Tibial nerve (tissue), 4 donors: ENCODE measurements at places on chromosomes 1 and 21. TPM values are rescaled to one million over a fixed set of nuclear protein-coding genes. Genes with fewer than 3 reads are reported as not detected.

DNA sequence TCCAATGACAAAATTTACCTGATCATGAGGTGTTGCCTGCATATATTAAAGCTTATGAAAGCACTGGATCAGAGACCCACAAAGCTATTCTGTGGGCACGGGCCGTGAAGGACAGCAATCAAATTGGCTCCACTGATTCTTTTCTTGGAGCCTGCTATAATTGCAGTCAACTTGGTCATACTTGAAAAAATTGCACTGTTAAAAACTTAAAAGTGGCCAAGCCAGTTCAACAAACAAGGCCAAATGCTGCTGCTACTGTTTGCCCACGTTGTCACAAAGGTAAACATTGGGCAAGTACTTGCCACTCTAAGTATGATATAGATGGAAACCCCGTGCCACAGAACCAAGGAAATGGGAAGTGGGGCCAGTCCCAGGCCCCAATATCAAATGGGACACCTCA, 37.8 kb downstream of the CYP4A11 start:
- H3K27me3 ChIP-seq: no peaks in the 10 kb centered on the region
- DNase-seq: no peak
- H3K27ac ChIP-seq: no peak overlapping the region
- H3K4me3 ChIP-seq: no peak overlapping the region
- H3K4me1 ChIP-seq: no peaks in the 10 kb centered on the region
- H3K36me3 ChIP-seq: no peaks in the 10 kb centered on the region

DNA sequence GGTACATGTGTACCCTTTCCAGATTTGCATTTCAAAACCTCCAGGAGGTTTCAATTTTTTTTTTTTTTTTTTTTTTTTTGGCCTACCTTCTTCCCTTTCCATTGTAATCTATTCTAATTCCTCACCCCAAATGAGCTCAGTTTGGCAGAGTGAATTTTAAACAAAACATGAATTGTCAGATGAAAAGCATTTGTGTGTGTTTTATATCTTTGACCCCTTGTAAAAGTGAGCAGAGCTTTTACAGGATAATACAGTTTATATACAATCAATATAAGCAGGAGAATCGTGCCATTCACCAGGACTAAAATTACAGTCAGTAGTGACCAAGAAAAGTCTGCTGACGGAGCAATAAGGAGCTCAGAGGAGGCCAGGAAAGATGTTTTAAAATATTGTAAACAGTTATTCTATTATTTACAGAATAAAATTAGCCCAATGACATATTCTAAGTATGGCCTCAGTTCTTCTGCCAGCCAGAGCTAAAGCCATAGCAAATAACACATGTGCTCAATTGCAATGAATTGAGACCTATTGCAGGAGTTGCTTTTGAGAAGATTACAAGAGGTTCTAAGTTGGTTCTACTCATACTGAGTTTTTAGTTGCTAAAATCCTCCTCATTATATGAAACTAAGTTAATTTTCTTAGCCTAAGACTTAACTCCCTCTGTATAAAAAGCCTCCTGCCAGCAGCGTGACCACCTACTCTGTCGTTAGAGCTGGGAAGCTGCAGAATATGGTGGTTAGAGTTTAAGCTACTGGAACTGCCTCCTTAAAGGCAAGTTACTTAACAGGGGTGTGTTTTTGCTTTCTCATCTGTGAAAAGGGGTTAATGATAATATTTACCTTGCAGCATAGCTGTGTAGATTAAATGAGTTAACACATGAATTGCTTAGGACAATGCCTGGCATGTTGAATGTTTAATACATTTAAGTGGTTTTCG, 50.8 kb upstream of the ZNF326 start:
- DNase-seq: no peak
- H3K4me1 ChIP-seq: peaks cover 10% of the 10 kb centered on the region
- no peak overlapping the region for H3K4me3 ChIP-seq

DNA sequence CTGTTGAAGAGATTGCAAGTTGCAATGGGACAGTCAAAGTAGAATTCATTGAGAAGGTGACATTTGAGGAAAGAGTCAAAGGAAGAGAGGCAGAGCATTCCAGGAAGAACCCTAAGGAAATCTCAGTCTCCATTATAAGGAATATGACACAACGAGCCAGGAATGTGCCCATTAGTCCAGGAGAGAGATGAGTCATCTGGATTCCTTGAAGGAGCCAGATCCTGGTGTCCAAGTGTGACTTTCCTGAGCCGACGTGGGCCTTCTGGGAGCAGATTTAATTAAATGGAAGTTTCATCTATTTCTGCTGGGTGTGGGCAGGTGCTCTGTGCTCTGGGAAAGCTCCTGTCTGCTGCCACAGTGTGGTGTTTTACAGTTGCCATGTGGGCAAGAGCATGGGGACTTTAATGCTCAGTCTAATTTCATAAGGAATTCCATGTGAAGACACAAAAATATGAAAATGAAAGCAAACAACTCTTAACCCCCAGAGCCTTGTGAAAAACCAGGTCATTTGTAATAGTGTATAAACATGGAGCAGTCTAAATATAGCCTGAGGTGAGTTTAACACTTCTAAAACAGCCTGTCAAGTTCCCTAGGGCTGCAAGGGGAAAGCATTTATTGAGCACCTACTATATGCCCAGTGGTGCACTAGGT, 111.4 kb upstream of the ARTN start:
- H3K4me3 ChIP-seq: no peak overlapping the region
- H3K36me3 ChIP-seq: no peaks in the 10 kb centered on the region
- no peaks in the 10 kb centered on the region for H3K27me3 ChIP-seq
- H3K4me1 ChIP-seq: no peaks in the 10 kb centered on the region
- H3K27ac ChIP-seq: no peak overlapping the region

DNA sequence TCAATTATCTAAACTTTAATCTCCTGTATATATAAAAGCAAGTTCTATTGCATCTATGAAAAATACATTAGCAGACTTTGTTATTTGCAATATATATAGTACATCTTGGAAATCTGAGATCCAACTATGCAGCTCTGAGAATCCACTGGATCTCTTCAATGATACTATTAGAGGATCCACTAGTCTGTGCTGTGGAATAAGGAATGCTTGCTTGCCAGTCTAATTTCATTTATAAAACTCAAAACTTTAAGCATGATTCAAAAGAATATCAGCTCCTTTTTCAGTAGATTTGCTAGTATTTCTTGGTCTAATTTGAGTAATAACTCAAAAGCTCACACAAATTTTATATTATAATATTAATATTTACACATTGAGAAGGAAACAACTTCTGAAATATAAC, 115.1 kb downstream of the SPATA6 start:
- H3K4me3 ChIP-seq: no peak overlapping the region
- no peaks in the 10 kb centered on the region for H3K4me1 ChIP-seq
- DNase-seq: no peak
- H3K27me3 ChIP-seq: no peaks in the 10 kb centered on the region
- H3K36me3 ChIP-seq: no peaks in the 10 kb centered on the region

GRCh38 chr1:82836973-82837680, 1036.4 kb downstream of the ADGRL2 start:
- H3K4me3 ChIP-seq: no peak overlapping the region
- no peak overlapping the region for H3K27ac ChIP-seq
- H3K27me3 ChIP-seq: no peaks in the 10 kb centered on the region
- peaks cover 6% of the 10 kb centered on the region for H3K4me1 ChIP-seq
- DNase-seq: no peak

GRCh38 chr1:47738560-47739182, 258.5 kb downstream of the TRABD2B start:
- H3K4me3 ChIP-seq: no peak overlapping the region
- H3K27ac ChIP-seq: no peak overlapping the region

GRCh38 chr1:113972954-113973353, 6.3 kb upstream of the OLFML3 start:
- no peaks in the 10 kb centered on the region for H3K4me1 ChIP-seq
- no peak for DNase-seq
- H3K4me3 ChIP-seq: no peak overlapping the region
- peaks cover 62% of the 10 kb centered on the region for H3K36me3 ChIP-seq
- no peaks in the 10 kb centered on the region for H3K27me3 ChIP-seq

The AIM2 gene
- 0.59 TPM for total RNA-seq

The SASS6 gene
- 2.4 TPM for total RNA-seq

The SPRR5 gene
- not detected for total RNA-seq
